Stimulated activated CD8-positive, alpha-beta memory T cell treated with anti-CD3 and anti-CD28 coated beads, Interleukin-12 subunit alpha, Interleukin-12 subunit beta, amount 100 ng/mL, for 1 hour (primary cell): ENCODE measurements at places on chromosomes 7 and 10.

GRCh38 chr10:100972115-100972903 is 3.0 kb downstream of the SEMA4G start:
- no peak for DNase-seq

- DNase-seq, result no peak
Measured at GRCh38 chr7:104973909-104974415, 40.0 kb upstream of the KMT2E start.

DNA sequence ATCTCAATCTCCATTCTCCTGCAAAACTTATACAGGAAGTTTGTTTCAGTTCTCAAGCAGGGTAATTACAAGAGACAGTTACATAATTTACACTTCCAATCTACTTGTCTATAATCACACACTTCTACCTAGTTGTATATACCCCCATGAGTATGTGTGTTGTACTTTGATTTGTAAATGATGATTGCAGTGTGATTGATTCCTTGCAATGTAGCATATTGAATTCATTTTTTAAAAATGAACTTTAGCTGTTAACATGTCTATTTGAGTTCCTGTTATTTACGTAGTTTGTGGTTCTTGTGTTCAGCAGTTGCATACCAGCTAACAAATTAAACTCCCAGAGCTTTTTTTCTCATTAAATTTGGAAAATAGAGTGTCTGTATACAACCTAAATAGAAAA is 102.5 kb upstream of the SAMD8 start:
- no peak for DNase-seq

- DNase-seq, result no peak
Measured at GRCh38 chr7:117402109-117402508, 25.2 kb downstream of the ASZ1 start.

DNA sequence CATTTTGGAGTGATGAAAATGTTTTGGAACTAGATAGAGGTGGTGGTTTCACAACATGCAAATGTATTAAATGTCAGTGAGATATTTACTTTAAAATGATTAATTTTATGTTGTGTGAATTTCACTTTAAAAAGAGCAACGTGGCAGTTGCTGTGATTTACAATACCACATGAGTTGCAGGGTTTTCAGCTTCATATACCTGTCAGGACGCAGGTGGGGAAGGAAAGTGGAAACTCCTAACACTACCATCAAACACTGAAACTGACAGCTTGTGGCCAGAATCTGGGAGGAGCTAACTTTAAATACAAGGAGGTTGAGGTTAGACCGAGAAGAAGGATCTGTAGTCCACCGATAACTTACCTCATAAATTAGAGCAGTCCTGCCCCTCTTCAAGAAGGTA is 168.9 kb upstream of the TMEM72 start:
- no peak for DNase-seq

GRCh38 chr7:36962367-36962766 is 238.1 kb upstream of the AOAH start:
- no peak for DNase-seq

GRCh38 chr10:6803427-6803783 is 223.3 kb upstream of the PRKCQ start:
- DNase-seq, result no peak

- no peak for DNase-seq
Measured at GRCh38 chr10:33412653-33413361, 78.3 kb upstream of the NRP1 start.

- no peak for DNase-seq
Measured at GRCh38 chr7:69800495-69800894, 202.2 kb downstream of the AUTS2 start.

GRCh38 chr7:43372676-43373355 is 210.1 kb upstream of the STK17A start:
- DNase-seq, result no peak

- DNase-seq, result no peak
Measured at GRCh38 chr10:36606234-36606839, 519.1 kb upstream of the ANKRD30A start.

DNA sequence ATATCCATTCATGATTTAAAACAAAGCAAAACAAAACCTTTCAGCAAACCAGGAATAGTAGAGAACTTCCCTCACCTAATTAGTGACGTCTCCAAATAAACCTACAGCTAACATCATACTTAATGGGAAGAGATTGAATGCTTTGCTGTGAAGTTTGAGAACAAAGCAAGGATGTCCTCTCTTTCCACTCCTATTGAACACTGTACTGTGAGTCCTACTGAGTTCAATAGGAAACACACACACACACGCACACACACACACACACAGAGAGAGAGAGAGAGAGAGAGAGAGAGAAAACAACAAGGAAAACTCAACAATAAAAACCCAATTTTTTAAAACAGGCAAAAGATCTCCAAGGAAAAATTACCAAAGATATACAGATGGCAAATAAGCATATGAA is 32.3 kb downstream of the PODXL start:
- no peak for DNase-seq

GRCh38 chr7:121282129-121282528 is 46.7 kb upstream of the WNT16 start:
- DNase-seq, result no peak

DNA sequence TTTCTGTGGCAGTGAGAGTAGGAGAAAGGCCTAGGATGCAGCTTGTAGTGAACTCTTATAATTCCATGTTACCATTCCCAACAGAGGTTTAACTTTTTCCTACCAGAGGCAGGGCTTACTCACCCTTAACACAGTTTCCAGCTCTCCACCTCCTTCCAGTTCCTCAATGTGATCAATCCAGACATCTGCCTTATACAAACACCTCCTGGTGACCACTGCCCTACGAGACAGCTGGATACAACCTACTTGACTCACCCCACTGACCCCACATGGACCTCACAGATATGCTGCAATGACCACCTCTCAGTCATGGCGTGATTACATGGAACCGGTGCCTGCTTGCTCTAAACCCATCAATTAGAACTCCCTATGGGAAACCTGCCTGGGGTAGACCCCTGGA is 326.5 kb downstream of the TNS3 start:
- no peak for DNase-seq

GRCh38 chr10:70378122-70378521 is 4.3 kb downstream of the LRRC20 start:
- no peak for DNase-seq

DNA sequence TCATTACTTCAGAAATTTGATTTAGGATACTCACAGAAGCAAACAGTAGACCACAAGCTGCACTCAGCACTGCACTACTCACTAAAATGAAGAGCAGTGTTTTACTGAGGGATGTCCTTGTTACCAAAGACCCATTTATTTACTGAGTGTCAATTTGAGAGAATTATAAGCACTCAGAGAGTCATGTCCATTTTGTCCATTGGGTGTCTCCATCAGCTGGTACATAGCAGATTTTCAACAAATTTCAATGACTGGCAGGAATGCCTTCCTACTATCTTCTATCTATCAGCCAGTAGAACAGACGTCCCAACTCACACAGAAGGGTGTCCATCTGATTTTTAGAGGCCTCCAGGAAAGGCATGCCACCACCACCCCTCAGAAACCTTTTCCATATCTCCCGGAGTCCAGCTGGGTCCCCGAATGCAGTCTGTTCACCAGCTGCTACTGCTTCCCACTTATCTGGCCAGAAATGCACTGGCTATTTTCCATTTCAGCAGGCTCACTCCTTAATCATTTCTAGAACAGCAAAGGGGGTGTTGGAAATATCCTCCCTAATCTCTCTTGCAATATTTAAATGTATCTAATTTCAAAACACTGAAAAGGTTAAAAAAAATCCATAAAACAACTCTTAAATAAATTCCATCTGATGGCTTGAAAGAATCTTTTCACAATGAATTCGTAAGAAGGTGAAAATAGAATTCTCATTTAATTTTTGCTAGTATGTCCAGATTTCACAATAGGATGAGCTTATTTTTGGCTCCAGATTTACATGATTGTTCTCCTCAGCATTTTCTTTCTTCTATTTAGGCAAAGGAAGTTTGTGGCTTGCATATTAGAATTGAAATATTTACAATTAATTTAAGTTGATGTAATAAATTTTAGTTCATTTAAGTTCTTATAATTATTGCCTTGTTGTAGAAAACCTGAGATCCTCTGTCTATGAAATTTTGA is 1164.0 kb upstream of the CELF2 start:
- no peak for DNase-seq

DNA sequence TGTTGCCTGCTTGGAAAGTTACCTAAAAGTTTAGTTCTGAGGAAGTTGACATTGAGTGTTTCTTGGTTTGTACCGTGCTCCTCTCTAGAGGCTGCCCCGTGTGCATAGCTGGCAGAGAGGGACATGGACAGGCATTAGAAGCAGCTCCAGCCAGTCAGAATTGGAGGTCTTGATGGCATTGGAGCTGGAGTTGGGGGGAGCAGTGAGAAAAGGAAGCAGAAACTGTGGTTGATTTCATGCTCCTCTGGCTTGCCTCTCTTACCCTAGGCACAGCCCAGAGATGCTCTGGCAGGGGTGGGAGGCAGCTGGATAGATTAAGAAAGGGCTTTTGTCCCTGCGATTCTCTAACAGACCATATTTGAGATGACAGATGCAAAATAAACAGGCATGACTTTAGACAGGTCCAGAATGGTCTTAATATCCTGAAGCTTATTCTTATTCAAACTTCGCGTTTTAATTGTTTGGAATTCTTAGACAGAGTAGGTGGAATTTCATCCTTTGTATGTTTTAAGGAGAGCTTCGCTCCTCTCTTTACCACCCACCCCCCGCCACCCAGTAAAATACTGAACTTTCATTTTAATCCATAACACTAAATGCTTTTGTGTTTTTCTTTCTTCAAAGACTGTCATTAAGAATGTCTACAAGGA is 73.5 kb upstream of the GLCCI1 start:
- no peak for DNase-seq

DNA sequence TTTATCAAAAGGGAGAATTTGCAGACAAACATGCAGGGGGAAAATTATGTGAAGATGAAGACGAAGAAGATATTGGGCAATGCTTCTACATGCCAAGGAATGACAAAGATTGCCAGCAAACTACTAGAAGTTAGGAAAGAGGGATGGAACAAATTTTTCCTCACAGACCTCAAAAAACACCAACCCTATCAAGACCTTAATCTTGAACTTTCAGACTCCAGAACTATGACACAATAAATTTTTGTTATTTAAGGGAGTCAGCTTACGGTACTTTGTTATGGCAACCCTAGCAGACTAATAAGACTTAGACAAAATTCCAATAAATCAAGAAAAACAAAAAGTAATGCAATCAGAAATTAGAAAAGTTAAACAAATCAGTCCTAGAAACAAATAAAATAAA is 280.0 kb upstream of the GNAI1 start:
- DNase-seq, result no peak

- DNase-seq, result no peak
Measured at GRCh38 chr7:71808115-71808514, 604.0 kb downstream of the CALN1 start.

GRCh38 chr10:73485320-73485719 is 10.5 kb downstream of the PPP3CB start:
- no peak for DNase-seq

- no peak for DNase-seq
Measured at GRCh38 chr7:103613655-103614642, 167.9 kb upstream of the SLC26A5 start.

- DNase-seq, result no peak
Measured at GRCh38 chr10:34290412-34291081, 524.5 kb downstream of the PARD3 start.

DNA sequence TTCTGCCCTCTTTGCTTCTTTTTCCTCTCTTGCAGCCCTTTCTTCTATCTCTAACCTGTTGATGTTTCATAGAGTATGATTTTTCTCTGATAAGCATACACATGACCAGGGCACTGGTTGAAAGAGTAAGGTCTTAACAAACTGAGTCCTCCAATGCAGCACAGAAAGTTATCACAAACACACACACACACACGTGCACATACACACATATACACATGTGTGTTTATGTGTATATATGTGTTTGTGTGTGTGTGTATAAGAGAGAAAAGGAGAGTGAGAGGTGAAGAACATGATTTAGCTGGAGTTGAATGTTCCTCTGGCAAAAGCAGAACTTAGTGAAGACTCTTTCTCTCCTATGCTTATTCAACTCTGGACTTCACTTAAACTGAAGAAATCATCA is 130.0 kb downstream of the KLF6 start:
- DNase-seq, result no peak

GRCh38 chr7:27605283-27605682 is 57.4 kb downstream of the HIBADH start:
- DNase-seq, result no peak

DNA sequence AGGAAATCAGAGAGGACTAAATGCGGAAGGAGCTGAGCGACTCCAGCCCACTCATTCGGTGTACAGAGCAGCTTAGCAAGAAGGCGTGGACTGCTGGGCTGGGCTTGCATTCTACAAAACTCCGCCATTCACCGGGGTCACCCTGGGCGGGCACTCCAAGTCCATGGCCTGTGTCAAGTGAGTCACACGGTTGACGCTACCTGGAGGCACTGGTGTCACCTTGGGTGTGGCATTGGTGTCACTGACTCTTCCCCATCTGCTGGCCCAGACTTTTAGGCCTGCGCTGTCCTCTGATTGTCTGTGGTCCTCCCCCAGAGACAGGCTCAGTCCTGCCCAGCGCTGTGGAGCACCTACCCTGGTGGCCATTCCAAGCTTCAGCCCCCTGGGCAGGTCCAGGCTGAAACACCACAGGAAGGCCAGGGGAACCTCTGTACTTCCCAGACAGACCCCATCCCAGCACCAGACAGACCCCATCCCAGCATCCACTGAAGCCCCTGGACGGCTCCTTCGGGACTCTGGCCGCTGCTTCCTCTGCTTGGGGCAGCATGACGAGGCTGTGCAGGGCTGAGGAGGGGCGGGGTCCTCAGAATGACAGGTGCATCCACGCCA is 30.6 kb upstream of the CNPY1 start:
- no peak for DNase-seq

DNA sequence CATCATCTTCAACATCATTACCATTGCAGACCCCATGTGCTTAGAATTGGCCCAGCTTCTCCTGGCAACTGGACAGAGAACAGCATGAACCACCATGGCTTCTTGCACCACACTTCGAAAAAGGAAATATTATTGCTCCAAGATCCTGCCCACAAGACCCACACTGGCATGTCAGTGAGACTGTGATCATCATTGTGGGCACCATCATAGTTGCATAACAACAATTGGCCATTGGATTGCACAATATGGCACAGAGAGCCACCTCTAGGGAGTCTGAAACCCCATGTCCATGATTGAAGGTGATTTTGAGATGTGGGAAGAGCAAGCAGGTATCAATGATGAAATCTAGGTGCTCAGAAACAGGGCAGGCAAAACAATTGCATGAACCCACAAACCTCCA is 918.9 kb downstream of the GRID1 start:
- DNase-seq, result no peak

- DNase-seq, result no peak
Measured at GRCh38 chr7:142563470-142563869, 185.8 kb upstream of the PRSS1 start.

GRCh38 chr7:129782818-129783583 is 169.8 kb downstream of the UBE2H start:
- DNase-seq, result no peak

GRCh38 chr7:153835712-153836265 is 216.4 kb upstream of the DPP6 start:
- DNase-seq, result no peak

DNA sequence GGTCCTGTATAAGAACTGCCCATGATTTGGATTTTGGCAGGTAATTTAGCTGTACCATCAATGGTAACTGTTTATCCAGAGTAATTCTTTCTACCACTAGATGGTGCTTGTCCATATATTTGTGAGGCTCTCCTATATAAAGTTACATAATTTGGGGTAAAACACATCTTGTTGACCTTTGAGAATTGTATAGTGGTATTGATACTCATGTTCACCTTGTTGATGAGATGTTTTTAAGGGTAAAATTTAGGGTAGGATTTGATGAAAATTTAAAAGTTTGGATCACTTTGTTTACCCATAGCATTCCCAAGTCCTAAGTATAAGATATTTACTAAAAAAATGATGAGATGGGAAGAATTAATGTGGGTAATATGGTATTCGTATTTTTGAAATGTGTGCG is 31.6 kb downstream of the ST7 start:
- no peak for DNase-seq
